ENCODE measurements at places on chromosomes 6 and 20. TPM values are rescaled to one million over a fixed set of nuclear protein-coding genes. Genes with fewer than 3 reads are reported as not detected.

Gene HLA-A
- total RNA-seq, result 393 TPM

- DNase-seq, result no peak
These were observed 22.4 kb upstream of the STX16 start for GRCh38 chr20:58628491-58629214.

GRCh38 chr20:25547063-25547462, 38.3 kb downstream of the NINL start:
- DNase-seq, result no peak

DNA sequence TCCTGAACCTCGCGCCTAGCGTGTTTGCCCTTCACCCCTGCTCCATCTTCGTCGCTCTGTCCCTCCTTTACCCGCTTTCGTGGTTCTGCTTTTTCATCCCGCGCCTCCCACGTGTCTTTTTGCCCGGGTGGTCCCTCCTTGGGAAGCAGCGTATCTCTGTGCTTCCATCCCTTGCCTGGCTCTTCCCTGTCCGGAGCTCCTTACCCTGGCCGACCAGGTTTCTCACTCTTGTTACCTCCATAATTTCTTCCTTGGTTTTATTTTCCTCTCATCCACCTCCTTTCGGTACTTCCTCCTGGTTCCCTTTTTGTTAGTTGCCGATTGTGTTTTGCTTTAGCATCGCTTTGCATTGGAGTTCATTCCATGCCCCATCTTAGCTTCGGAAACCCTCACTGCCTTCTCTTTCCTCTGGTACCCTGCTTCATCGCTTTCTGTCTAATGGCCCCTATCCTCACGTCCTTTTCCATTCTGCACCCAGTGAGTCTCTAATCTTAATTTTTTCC, 735 bp downstream of the FAM135A start:
- DNase-seq, result peak; percentile 43

- no peak for DNase-seq
These were observed 263.9 kb downstream of the DLL1 start for GRCh38 chr6:170026751-170027646.

- no peak for DNase-seq
These were observed 126.7 kb upstream of the TRAF3IP2 start for GRCh38 chr6:111732390-111732789.

DNA sequence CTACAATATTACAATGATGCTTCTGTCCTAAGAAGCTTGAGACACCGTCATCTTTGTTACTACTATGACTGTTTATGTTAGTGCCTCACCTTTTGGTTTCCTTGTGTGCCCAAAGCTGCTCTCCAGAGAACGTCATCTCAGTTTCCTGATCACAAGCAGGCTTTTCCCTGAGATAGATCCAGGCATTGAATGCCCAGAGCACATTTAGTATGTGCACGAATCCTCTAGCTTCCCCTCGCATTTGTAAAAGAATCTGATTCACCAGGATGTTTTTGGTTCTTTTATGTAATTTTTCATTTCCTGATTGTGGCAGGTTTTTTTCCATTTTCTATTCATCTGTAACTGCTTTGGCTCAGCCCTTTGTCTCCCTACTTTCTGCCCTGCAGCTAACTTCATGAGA, 100.2 kb upstream of the TMEM181 start:
- no peak for DNase-seq

DNA sequence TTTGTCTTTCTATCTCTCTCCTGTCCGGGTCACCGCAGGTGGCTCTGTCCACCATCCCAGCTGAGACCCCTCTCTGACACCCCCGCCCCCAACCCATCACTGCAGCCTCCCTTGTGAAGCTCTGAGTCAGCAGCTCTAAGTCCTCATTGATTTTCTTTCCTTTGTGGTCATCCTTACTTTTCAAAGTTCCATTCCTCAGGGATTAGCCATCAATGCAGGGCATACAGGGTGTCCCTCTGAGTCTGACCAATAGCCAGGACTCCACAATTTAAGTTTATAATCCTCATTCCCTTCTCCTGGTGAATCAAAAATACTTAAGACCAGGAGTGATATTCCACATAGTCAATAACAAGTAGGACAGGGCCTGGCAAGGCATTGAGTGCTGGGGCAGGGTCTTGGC, 333.3 kb upstream of the CNR1 start:
- no peak for DNase-seq

GRCh38 chr6:26249707-26249956, 115.4 kb upstream of the BTN3A2 start:
- DNase-seq, result no peak

GRCh38 chr6:92339936-92340640, 1079.3 kb downstream of the EPHA7 start:
- no peak for DNase-seq

Data from OCI-LY7 (cell line).